ENCODE measurements at places on chromosomes 3 and 15. TPM values are rescaled to one million over a fixed set of nuclear protein-coding genes. Genes with fewer than 3 reads are reported as not detected.

The SMCO1 gene
- not detected for total RNA-seq

The ZCWPW2 gene
- 0.84 TPM for total RNA-seq

The GASK1A gene
- 11.3 TPM for total RNA-seq

The EBLN2 gene
- 4.0 TPM for total RNA-seq

The RTP4 gene
- total RNA-seq: 5.1 TPM

The HCLS1 gene
- total RNA-seq: 37.4 TPM

The SUCLG2 gene
- total RNA-seq: 59.5 TPM

The ZNF501 gene
- total RNA-seq: 5.3 TPM

The HTR3C gene
- total RNA-seq: 0.16 TPM

The GOLGA6L4 gene
- 2.9 TPM for total RNA-seq

The SEMA3B gene
- 92.7 TPM for total RNA-seq

The GOLGA8O gene
- 1.4 TPM for total RNA-seq

The CLRN1 gene
- not detected for total RNA-seq

The DUOXA2 gene
- not detected for total RNA-seq

The TBC1D21 gene
- not detected for total RNA-seq

The SLC6A11 gene
- not detected for total RNA-seq

The GATM gene
- total RNA-seq: 5.4 TPM

All from left lung (tissue), 14 donors.